ENCODE measurements at places on chromosomes 6 and 20.

DNA sequence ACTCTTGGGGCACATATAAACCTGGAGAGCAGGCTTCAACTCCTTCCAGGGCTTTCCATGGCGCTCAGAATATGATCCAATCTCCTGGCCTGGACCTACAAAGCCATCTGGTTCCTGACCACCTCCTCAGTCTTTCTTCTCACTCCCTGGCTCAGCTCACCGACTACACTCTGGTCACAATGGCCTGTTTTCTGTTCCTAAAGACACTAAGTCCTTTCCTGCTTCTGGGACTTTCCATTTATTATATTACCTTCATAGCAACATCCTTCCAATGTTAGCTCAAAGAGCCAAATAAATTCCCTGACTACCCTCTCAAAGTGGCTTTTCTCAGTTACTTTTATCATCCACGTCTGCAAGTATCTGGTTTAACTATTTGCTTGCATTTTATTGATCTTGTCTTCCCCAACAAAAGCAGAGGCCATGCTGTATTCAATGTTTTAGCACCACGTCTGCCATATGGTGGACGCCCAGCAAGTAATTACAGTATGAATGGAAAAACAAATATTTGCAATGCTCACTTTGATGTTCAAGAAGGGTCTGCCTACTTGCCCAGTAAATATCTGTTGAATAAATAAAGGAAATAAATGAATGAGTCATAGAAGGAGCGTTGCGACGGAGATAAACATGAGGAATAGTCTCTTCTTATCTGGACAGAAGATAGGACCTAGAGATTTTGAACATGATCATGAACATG is 328.4 kb downstream of the ESR1 start:
- peak; percentile 94 for DNase-seq

DNA sequence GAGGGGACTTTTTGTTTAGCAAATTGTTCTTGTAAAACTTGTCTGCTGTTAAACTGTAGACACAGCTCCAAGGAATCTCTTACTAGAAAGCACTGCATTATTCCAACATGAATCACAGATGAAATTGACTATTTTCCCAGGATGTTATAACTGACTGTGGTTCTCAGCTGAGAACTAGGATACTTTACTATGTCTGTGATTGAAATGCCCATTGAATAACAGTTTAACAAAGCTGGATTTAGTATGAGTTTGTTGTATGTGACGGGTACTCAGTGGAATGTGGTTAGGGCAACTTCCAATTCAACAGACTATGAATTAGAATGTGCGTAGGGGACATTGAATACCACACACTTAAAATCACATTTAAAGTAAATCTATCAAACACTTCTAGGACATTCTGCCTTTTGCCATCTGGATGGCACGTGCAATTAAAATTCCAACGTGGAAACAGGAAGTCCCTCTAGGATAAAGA is 193.4 kb upstream of the PREP start:
- DNase-seq, result no peak

- DNase-seq, result no peak
These were observed 252.7 kb downstream of the BMP7 start for GRCh38 chr20:57013741-57014140.

- no peak for DNase-seq
These were observed 14.0 kb downstream of the NUDT3 start for GRCh38 chr6:34378470-34378869.

GRCh38 chr20:24978513-24978912 is 14.0 kb downstream of the APMAP start:
- no peak for DNase-seq

DNA sequence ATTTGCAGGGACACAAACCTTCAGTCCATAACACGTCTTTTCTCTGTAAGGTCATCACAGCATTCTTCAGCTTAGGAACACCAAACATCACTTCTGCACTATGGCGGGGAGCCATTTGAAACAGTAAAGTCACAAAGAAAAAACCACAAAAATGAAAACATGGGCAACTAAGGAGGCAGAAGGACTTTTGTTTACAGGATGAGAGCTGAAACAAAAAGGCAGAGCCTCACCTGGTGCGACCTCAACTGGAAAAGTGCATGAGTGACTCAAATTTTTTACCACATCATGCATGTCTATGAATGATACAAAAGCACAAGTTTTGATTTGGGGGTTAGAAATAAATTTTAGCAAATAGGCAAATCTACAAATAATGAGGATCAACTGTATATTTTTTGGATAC is 68.2 kb upstream of the TNFAIP3 start:
- DNase-seq, result no peak

DNA sequence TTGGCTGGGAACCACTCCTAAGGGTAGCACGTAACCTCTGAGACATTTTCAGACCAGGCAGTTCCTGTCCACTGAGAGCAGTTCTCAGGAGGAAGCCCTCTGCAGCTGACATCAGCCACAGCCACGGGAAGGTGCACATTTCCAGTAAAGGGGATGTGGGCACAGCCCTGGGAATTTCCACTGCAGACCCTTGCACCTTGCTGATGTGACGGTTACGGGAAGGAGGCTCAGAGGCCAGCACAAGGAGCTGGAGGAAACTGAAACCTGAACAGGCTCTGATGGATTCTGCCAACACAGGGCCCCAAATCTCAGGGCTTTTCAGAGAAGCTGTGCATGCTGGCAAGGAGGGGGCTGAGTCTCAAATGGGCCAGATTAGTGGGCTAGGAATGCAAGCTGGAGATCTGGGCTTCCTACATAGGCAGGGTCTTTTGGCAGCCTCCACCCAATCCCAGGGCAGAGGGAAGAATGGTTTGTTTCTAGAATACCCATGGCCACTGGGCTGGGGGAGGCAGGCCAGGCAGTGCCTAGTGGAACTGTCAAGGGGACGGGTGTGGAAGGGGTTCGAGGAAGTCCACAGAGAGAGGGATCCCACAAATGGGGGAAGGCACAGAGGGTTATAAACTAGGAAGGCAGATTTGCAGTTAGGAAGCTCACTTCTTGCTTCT is 14.2 kb downstream of the EBF4 start:
- DNase-seq, result no peak

GRCh38 chr6:14645841-14646240 is 528.3 kb downstream of the CD83 start:
- DNase-seq, result no peak

GRCh38 chr20:11850901-11851300 is 66.8 kb upstream of the BTBD3 start:
- DNase-seq, result no peak

DNA sequence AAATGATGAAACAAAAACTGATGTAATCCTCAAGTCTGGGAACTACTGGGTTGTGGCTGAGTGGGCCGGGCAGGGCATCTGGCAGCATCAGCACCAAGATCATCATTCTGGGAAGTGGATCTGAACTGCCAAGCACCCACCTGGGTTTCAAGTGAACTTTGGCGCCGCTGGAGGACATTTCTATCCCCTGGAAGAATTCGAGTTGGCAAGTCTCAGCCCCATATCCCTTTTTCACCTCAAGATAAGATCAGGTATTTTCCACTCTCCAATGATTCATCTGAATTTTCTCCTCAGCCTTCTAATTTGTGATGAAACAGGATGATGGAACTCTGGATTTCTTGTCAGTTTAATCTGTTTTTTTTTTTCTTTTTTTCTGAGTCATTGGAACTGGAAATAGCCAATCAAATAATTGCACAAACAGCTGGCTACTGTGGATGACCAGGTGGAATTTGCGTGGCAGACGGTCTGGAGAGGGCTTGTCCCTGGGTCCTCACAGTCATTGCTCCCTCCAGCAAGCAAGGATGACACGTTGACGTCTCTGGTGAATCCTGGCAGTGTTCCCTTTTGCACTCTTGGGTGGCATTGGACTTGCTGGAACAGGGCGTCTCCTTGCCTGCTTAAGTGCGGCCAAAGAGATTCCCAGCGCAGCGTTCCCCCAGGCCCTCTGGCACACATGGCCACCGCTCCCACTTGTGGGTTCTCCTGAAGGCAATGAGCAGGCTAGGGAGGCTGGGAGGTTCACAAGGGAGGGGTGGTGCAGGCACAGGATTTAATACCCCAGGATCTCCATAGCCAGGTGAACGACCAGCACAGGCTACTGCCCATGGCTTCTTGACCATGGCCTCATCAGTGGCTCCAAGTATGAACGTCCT is 80.4 kb downstream of the DHX35 start:
- DNase-seq, result no peak

DNA sequence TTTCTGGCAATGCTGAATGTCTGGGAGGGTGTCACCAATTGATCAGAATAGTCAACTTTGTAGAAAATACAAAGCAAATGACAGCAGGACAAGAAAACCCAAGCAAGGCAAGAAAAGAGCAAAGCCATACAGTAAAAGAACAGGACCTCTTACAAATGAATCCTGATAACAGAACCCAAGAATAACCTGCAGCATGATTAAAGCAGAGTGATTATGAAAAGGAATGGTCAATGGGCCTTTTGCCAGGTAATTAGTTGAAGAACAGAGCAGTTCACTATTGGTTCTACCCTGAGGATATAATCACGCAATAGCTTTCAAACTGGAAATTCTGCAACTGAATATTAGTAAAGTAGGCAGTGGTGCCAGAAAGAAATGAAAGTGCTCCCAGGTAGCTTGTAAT is 319.8 kb downstream of the FRK start:
- no peak for DNase-seq

- no peak for DNase-seq
These were observed 86.7 kb upstream of the EMILIN3 start for GRCh38 chr20:41453010-41453950.

DNA sequence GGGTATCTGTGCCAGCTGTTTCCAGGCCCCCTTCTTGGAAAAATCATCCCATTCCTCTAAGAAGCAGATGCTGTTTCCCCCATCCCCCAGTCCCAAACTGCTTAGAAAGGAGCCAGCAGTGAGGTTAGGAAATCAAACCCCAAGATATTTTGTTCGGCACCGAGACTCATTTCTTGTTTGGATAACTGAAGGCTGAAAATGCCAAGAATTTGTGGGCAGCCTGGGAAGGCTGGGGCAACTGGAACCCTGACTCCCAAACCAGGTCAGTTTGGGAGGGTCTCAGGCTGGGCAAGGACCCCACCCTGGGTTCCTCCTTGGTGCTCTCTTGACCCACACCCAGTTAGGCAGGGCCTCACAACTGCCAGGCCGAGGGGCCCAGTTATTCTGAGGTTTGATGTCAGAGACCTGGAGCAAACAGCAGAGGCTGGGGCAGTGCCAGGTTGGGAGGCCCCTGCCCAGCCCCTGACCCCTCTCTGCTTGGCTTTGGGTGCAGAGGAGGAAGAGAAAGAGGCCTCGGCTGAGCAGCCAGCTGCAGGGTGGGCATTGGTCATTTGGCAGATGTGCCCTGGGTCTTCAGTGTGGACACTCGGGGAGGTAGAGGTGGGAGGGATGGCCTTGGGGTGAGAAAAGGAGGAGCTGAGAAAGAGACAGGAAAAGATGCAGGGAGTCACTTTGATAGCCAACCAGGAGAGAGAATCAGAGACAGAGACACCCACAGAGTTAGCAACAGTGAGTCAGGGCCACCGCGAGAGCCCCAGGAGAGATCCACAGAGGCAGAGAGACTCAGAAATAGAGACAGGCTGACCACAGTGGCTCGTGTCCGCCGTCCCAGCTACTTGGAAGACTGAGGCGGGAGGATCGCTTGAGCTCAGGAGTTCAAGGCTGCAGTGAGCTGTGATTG is 5.0 kb downstream of the ANGPT4 start:
- DNase-seq, result no peak

DNA sequence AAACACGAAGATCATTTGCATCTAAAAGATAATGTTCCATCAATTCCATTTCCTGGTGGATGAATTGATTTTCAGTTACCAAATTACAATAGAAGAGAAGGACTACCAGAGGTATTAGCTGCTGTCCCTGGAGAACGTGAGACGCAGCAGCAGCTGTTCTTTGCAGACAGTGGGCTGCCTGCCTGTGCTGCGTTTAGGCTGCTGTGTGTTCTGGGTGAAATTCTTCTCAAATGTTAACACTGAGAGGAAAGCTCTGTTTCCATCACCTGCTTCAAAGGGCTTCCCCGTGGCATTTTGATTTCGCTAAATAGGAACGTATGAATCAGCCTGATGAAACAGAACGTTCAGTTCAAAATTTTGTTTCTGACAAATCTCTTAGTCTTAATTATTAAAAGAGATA is 362.2 kb downstream of the C6orf118 start:
- no peak for DNase-seq

- no peak for DNase-seq
These were observed 9.7 kb downstream of the HECA start for GRCh38 chr6:139144490-139145085.

DNA sequence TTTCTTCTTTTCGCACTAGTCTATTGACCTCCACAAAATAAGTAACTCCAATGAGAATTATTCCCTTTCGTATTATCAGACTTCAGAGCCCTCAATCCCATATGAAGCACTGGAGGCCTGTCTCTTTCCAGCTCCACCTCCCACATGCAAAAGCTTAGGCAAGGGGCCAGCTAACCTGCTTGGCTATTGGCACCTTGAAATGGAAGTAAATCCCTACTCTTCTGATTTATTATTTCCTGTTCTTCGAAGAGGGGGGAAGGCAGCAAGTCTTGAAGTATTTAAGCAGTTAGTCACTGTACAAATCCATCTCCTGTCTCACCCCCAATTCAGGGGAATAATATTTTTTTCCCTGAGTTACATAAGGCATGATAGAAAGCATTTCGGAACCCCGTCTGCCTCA is 577.8 kb downstream of the MAFB start:
- no peak for DNase-seq

DNA sequence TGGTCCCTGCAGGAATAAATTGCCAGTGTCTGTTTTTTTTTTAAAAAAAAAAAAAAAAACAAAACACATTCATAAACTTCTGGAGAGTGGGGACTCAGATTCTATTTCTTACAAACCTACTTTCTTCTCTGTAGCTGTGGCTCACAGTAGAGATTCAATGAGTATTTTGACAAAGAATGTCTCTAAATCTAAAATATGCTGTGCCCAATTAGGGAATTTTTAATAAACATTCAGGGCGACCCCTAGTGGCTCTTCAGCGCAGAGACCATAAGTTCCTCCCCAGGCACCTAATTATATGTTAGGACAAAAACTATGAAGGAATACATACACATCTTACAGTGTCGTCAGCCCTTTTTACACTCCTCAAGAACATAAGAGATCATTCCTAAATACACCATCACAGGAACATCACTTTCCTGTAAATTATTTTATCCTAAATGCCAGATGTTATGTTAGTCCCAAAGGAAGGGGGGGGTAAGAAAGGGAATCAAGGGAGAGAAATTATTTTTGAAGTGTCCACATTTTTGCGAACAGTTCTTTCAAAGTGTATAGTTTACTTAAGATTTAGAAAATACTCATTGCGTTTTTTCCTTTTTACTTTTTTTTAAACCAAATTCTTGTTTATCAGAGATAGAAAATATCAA is 21.8 kb upstream of the NAA20 start:
- peak; percentile 74 for DNase-seq
